ENCODE measurements at places on chromosomes 4 and X. TPM values are rescaled to one million over a fixed set of nuclear protein-coding genes. Genes with fewer than 3 reads are reported as not detected.

DNA sequence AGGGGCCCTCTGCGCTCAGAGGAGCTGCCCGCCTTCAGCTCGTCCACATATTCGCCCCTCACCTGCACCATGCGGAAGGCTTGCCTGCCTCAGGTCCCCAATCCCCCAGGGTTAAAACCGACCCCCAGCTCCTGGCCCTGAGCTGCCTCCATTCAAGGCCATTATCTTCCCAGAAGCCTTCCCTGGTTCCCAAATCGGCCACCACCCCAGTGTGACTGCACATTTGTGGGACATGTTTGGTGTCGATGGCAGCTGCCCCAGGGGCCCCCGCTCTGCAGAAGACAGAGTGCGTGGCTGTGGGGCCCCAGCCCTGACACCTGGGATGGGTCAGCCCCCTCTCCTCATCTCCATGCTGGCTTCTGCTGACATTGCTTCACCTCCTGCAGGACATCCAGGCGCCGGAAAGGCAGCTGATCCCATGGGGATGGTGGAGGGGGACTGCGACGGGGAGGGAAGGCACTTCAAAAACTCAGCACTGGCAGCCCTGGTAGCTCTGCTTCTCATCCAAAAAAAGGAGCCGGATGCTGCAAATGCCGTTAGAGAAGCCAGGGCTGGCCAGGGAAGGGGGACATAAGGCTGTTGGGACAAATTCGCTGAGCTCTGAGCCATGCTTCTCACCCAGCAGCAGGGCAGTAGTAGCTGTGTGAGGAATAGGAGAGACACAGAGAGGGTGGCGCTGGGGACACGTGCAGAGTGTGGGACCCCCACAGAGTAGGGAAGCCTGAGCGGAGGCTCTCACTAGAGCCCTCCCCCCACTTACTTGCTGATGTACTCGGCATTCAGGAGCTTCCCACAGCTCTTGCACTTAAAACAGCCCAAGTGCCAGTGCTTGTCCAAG, 78.5 kb downstream of the ABLIM2 start:
- DNase-seq, result no peak
- H3K27ac ChIP-seq, result no peak overlapping the region
- H3K36me3 ChIP-seq, result no peaks in the 10 kb centered on the region
- H3K27me3 ChIP-seq, result peaks cover 13% of the 10 kb centered on the region

GRCh38 chr4:65954416-65954815, 284.1 kb upstream of the EPHA5 start:
- DNase-seq, result no peak
- H3K27ac ChIP-seq, result no peak overlapping the region

DNA sequence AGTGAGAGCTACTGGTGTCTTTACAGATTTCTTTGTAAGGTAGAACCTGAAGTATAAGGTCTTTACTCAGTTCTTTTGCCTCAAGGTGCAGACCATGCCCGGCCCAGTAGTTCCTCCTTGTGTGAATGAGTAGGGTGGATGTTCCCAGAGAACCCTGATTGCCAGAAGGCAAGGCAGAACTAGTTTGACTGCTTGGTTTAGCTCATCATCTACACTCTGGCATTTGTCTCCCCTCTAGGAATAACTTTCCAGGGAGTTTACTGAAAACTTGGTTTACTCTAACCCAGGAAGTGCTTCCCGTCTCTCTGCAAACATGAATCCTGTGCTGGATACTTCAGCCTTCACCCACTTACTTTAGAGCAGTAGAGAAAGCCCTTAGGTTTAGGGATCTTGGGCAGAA, 29.1 kb downstream of the MCUB start:
- H3K4me1 ChIP-seq, result no peaks in the 10 kb centered on the region
- no peak overlapping the region for H3K27ac ChIP-seq
- DNase-seq, result no peak
- no peaks in the 10 kb centered on the region for H3K36me3 ChIP-seq
- H3K4me3 ChIP-seq, result no peak overlapping the region

- H3K4me3 ChIP-seq, result no peak overlapping the region
- H3K27me3 ChIP-seq, result no peaks in the 10 kb centered on the region
- H3K4me1 ChIP-seq, result peaks cover 18% of the 10 kb centered on the region
- no peak for DNase-seq
- H3K27ac ChIP-seq, result no peak overlapping the region
Observed at GRCh38 chr4:159021597-159022385, 81.1 kb upstream of the RAPGEF2 start.

- no peaks in the 10 kb centered on the region for H3K4me1 ChIP-seq
- DNase-seq, result no peak
- H3K27ac ChIP-seq, result no peak overlapping the region
Observed at GRCh38 chr4:133960975-133961374, 240.6 kb downstream of the PABPC4L start.

GRCh38 chr4:138889216-138889615, 126.4 kb upstream of the NOCT start:
- no peaks in the 10 kb centered on the region for H3K4me1 ChIP-seq
- H3K27ac ChIP-seq, result no peak overlapping the region
- no peak for DNase-seq
- no peaks in the 10 kb centered on the region for H3K36me3 ChIP-seq

DNA sequence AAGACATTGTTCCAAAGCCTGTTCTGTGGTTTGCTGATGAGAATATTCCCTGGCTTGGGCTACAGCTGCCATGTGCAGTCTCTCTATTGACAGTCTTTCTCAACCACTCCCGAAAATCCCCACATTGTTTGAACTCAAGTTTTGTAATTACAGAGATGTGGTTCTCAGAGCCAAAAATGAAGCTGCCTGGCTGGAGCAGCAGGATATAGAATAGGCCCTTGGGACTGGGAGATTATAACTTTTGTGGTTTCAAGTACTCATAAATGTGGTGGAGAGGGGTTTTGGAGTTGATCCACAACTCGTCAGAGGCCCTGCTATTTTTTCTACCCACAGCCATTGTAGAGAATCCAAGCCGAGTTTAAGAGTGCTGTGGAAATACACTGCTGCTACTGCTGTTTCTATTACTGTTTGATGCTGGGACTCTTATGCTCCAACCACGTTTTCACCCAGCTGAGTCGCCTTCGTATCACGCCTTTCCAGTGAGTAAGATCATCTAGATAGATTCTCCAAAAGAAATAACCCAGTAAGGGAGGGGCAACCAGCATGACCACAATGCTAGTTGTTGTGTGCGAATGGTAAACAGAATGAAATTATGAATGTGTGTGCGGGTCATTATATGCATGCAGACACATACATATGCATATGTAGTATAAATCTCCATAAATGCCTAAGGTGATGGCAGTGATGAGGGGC, 57.1 kb upstream of the ATXN3L start:
- H3K4me3 ChIP-seq, result no peak overlapping the region
- H3K4me1 ChIP-seq, result no peaks in the 10 kb centered on the region
- H3K27ac ChIP-seq, result no peak overlapping the region
- DNase-seq, result no peak
- no peaks in the 10 kb centered on the region for H3K36me3 ChIP-seq
- H3K27me3 ChIP-seq, result no peaks in the 10 kb centered on the region

- H3K27me3 ChIP-seq, result no peaks in the 10 kb centered on the region
- H3K4me3 ChIP-seq, result no peak overlapping the region
- no peak for DNase-seq
- H3K27ac ChIP-seq, result no peak overlapping the region
Observed at GRCh38 chr4:60581919-60582536, 618.1 kb upstream of the ADGRL3 start.

GRCh38 chr4:55906989-55907388, 41.8 kb upstream of the CEP135 start:
- no peaks in the 10 kb centered on the region for H3K4me1 ChIP-seq
- H3K4me3 ChIP-seq, result no peak overlapping the region
- no peaks in the 10 kb centered on the region for H3K36me3 ChIP-seq
- no peak overlapping the region for H3K27ac ChIP-seq
- DNase-seq, result no peak
- H3K27me3 ChIP-seq, result no peaks in the 10 kb centered on the region

DNA sequence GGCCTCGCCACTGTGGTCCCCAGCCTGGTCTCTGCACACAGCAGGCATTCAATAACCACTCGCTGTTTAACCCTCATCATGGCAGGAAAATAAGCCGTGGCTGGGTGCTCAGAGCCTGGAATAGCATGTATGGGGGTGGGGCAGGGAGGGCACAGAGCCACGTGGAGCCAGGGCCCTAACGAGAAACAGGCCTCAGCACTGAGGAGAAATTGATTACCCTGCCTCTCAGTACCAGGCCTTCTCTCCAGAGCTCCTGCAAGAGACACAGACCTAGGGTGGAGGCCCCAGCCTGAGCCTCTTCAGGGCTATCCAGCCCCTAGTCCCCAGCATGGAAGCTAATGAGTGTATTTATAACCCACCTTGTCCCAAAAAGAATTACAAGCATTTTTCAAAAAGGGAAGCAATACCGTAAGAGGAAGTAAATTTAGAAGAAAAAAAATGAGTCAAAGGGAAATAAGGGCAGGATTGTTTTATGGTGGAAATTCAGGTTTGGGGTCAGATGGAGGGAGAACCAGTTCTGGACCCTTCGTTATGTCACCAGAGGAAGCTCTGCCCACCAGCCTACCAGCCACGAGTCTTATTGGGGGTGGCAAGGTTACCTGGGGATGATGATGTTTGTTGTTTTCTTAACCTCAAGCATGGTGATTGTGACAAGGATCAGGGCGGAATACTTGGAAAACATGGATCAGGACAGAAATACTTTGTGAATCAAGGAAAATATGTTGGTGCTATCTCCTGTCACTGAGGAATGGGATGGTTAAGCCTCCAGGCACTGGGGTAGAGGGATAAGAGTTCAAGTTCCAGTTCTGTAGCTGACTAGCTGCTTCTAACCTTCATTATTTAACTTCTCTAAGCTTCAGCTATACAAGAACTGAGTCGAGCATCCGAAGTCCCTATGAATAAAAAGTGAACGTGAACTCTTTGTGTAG, 101.9 kb upstream of the RBPJ start:
- H3K4me3 ChIP-seq, result no peak overlapping the region
- H3K36me3 ChIP-seq, result no peaks in the 10 kb centered on the region
- 0 out of 3 replicates have a peak, but pooled peaks cover 11% of the 10 kb centered on the region for H3K27me3 ChIP-seq
- H3K4me1 ChIP-seq, result peaks cover 13% of the 10 kb centered on the region

- H3K27ac ChIP-seq, result no peak overlapping the region
- H3K27me3 ChIP-seq, result no peaks in the 10 kb centered on the region
- no peak for DNase-seq
- H3K36me3 ChIP-seq, result peaks cover 10% of the 10 kb centered on the region
Observed at GRCh38 chr4:7788193-7788592, 151.5 kb downstream of the AFAP1 start.

- no peaks in the 10 kb centered on the region for H3K4me1 ChIP-seq
- no peak overlapping the region for H3K4me3 ChIP-seq
- no peaks in the 10 kb centered on the region for H3K27me3 ChIP-seq
- no peak for DNase-seq
- H3K27ac ChIP-seq, result no peak overlapping the region
Observed at GRCh38 chr4:177281351-177281909, 28.2 kb upstream of the NEIL3 start.

GRCh38 chr4:10587697-10588096, 96.9 kb downstream of the CLNK start:
- H3K4me3 ChIP-seq, result no peak overlapping the region
- H3K27me3 ChIP-seq, result no peaks in the 10 kb centered on the region
- H3K27ac ChIP-seq, result no peak overlapping the region
- no peaks in the 10 kb centered on the region for H3K36me3 ChIP-seq
- no peak for DNase-seq
- H3K4me1 ChIP-seq, result no peaks in the 10 kb centered on the region

- DNase-seq, result no peak
- no peak overlapping the region for H3K27ac ChIP-seq
- no peaks in the 10 kb centered on the region for H3K36me3 ChIP-seq
- H3K4me1 ChIP-seq, result no peaks in the 10 kb centered on the region
- no peak overlapping the region for H3K4me3 ChIP-seq
- no peaks in the 10 kb centered on the region for H3K27me3 ChIP-seq
Observed at GRCh38 chr4:67770422-67770821, 16.2 kb upstream of the GNRHR start.

DNA sequence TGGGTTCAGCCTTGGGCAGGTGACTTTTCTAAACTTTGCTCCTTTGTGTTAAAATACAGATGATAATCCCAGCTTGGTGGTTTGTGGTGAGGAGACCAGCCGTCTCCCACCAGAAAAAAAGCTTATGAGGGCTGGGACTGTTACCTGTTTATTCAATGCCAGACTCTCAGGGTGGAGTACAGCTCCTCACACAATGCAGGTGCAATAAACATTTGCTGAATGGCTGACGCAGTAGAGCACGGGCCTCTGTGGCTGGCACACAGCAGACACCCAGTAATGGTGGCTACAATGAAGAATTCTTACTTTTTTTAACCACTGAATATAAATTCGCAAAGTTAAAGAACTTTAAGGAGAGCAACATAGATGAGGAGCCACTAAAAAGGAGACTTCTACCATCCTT, 30.2 kb downstream of the BEND4 start:
- H3K27me3 ChIP-seq, result peaks cover 2% of the 10 kb centered on the region
- no peak for DNase-seq
- H3K4me1 ChIP-seq, result no peaks in the 10 kb centered on the region
- no peaks in the 10 kb centered on the region for H3K36me3 ChIP-seq
- H3K4me3 ChIP-seq, result no peak overlapping the region
- no peak overlapping the region for H3K27ac ChIP-seq

- no peak for DNase-seq
- H3K27me3 ChIP-seq, result no peaks in the 10 kb centered on the region
Observed at GRCh38 chrX:140822184-140822583, 112.6 kb downstream of the LINC00632 start.

GRCh38 chr4:146222313-146222712, 8.0 kb downstream of the REELD1 start:
- DNase-seq, result no peak
- H3K27ac ChIP-seq, result no peak overlapping the region
- H3K4me3 ChIP-seq, result no peak overlapping the region

GRCh38 chrX:28124416-28124815, 143.2 kb upstream of the DCAF8L1 start:
- no peak overlapping the region for H3K27ac ChIP-seq
- no peaks in the 10 kb centered on the region for H3K36me3 ChIP-seq
- no peaks in the 10 kb centered on the region for H3K27me3 ChIP-seq
- no peak for DNase-seq

- H3K4me1 ChIP-seq, result no peaks in the 10 kb centered on the region
- H3K4me3 ChIP-seq, result no peak overlapping the region
- no peak for DNase-seq
- H3K36me3 ChIP-seq, result no peaks in the 10 kb centered on the region
- H3K27me3 ChIP-seq, result no peaks in the 10 kb centered on the region
Observed at GRCh38 chrX:9019151-9019550, 14.8 kb downstream of the FAM9B start.

Gene XAGE1A
- total RNA-seq, result not detected

Gene CYTL1
- total RNA-seq, result not detected

Gene CSAG2
- not detected for total RNA-seq

Gene CXCL6
- not detected for total RNA-seq

Gene IL3RA
- not detected for total RNA-seq

Gene SLC9A6
- 5.1 TPM for total RNA-seq

Gene ENAM
- not detected for total RNA-seq

Gene DCX
- not detected for total RNA-seq

Gene LRAT
- total RNA-seq, result not detected

Gene GPM6B
- not detected for total RNA-seq

Gene SPOCK3
- total RNA-seq, result not detected

Gene GASK1B
- 40.4 TPM for total RNA-seq

Gene PPEF2
- total RNA-seq, result not detected

Gene TMEM156
- not detected for total RNA-seq
